H9 (cell line): ENCODE measurements at places on chromosomes 5 and 9. TPM values are rescaled to one million over a fixed set of nuclear protein-coding genes. Genes with fewer than 3 reads are reported as not detected.
A peak's percentile ranks its signal among the peaks of the same experiment; 100 is the strongest.

Gene DNAI1
- 0.22 and 0.83 TPM in 2 replicates for total RNA-seq

Gene SLIT3
- 0.75 and 0.92 TPM in 2 replicates for total RNA-seq

Gene IFNA17
- total RNA-seq: not detected in 2 replicates

Gene SLC24A2
- 5.0 and 6.2 TPM in 2 replicates for total RNA-seq

Gene FYB1
- not detected in 2 replicates for total RNA-seq

Gene POU5F2
- total RNA-seq: 0.11 and 0.22 TPM in 2 replicates

Gene GRXCR2
- total RNA-seq: not detected in 2 replicates

DNA sequence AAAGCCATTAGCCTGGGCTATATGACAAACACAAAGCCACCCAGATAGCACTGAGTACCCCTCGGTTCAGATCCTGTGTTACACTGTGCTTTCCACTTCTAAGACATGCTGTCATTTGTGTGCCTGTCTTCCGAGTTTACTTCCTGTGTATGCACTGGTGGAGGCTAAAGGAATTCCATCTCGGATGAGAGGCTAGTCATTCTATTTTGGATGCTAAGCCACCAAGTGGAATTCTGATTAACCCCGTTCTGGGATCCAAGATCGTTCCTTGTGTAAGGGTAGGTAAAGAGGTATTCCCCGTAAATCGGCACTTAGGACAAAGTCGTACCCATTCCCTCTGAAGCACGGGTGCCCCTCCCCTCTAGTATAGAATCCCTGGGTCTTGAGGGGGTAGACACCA lies 8.7 kb downstream of the PROP1 start:
- DNase-seq: no peak

DNA sequence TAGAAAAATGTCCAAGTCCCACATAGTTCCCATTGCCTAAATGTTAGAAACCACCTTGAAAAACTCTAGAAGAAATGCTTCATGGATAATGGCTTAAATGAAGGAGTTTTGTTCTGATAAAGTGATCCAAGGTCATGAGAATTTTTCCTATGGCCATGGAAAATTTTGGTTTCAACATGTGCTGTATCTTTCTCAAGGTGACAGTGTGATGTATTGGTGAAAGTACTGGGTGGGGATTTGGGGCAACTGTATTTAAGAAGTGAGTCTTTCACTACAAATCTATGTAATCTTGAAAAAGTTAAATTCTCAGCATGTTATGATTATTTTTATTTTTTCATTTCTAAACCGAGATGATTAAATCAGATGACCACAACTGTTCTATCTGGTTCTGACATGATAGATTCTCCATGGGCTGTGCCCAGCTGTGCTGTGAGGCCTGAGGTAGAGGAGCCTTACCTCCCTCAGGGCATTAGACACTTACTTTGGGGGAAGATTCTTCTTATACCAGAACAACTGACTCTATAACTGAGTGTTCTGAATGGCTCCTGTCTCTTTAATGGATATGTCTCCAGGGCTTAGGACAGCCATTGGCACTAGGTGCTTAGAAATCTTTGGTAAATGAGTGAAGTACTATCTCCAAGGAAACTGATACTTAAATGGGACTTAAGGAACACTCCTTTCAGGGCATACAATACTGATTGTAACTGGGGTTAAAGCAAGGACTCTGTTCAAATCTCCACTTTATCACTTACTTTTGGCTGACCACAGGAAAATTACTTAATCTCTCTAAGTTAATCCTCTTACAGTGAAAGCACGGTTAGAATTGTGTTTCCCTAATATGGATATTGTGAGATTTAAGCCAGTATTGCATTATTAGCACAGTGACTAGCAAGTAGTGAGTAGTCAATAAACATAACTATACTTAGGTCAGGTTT lies 397.4 kb upstream of the MEF2C start:
- no peak for DNase-seq

- no peak for DNase-seq
Measured at GRCh38 chr5:166562246-166562645, 1729.2 kb upstream of the WWC1 start.

DNA sequence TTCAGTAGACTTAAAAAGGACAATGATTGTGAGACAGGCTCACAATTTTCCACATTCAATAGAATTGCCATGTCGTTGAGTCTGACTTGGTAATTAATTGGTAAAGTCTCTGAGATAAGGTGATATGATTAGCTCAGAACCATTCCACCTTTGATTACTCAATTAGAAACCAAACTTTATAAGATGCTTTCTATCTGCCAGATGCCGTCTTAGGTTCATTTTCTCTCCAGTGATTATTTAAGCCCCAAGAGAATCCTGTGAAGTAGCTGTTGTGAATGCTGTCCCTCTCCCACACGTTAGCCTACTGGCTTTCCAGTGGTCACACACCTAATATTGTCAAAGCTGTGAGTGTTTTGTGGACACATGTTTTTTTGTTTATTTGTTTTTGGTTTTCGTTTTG lies 528.9 kb upstream of the ZNF462 start:
- DNase-seq: no peak

DNA sequence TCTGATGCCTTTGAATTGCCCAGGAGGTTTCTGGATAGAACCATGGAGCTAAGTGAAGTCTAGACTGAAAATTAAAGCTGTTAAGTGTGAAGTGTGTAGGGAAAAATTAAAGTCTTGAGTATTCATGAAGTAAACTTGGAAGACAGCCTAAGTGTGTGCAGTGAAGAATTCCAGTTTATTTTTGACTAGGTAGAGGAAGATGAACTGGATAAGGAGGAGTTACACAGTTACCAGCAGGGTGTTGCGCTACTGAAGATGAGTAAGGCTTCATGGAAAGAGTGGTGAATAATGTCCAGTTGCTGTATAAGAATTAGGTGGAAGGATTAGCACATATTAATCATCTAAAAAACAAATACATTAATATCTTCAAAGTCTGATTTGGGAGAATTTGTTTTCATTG lies 5.7 kb upstream of the CHD1 start:
- no peak for DNase-seq

- no peak for DNase-seq
Measured at GRCh38 chr9:130885484-130886375, 10.9 kb downstream of the QRFP start.

GRCh38 chr5:142727735-142728047 lies 41.8 kb upstream of the FGF1 start:
- DNase-seq: no peak

DNA sequence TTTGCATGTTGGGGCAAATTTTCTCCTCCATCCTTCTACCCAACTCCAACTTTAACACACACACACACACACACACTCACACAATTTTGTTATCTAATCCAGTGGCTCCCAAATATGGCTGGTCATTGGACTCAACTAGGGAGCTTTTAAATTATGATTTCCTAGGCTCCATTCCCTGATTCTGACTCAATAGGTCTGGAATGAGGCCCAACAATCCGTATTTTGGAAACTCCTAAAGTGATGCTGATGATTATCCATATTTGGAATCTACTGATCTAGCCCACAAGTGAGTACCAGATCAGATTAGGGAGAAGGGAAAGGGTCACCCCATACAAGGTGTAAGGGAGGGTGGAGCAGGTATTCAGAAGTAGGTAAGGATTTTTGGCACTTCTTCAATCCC lies 309.7 kb downstream of the TLE1 start:
- DNase-seq: no peak

GRCh38 chr9:137836151-137836830 lies 41.3 kb upstream of the CACNA1B start:
- no peak for DNase-seq

- DNase-seq: no peak
Measured at GRCh38 chr5:32067774-32068470, 106.2 kb downstream of the GOLPH3 start.

DNA sequence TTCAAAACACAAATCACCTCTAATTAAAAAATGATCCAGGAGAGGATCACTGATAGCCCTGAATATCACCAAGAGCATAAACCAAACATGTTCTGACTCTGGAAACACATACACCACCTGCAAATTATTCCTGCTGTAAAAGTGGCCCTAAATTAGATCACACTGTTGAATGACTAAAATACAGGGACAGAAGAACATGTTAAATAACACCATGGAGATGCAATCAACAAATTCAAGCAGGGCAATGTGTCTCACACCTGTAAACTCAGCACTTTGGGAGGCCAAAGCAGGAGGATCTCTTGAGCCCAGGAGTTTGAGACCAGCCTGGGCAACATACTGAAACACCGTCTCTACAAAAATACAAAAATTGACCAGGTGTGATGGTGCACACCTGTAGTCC lies 18.2 kb upstream of the SPOUT1 start:
- DNase-seq: no peak

GRCh38 chr5:81058121-81058520 lies 98.0 kb downstream of the RASGRF2 start:
- no peak for DNase-seq

DNA sequence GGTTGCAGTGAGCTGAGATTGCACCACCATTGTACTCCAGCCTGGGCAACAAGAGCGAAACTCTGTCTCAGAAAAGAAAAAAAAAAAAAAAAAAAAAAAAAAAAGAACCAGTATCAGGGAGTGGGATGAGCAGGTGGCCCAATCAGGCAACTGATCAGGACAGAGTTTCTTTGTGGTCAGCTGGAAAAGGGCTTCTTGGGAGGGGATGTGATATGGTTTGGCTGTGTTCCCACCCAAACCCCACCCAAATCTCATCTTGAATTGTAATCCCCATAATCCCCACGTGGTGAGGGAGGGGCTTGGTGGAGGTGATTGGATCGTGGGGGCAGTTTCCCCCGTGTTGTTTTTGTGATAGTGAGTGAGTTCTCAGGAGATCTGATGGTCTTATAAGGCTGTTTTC lies 4.7 kb upstream of the GCNT1 start:
- DNase-seq: no peak

DNA sequence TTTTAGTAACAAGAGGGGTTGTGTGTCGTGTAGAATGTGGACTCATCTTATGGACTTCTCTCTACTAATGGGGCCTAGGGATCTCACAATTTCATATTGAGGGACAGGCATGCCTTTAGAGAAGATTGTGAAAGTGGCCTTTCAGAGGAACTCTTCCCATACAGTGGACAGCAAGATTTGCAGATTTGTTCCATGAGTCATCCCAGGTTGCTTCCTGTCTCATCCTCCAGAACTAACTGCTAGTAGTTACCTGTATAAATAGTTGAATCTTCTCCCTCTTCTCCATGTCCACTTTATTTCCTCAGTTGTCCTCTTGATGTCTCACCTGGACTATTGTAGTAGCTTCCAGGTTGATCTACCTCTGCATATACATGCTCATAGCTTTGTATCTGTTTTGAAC lies 997.5 kb upstream of the CTNND2 start:
- no peak for DNase-seq

DNA sequence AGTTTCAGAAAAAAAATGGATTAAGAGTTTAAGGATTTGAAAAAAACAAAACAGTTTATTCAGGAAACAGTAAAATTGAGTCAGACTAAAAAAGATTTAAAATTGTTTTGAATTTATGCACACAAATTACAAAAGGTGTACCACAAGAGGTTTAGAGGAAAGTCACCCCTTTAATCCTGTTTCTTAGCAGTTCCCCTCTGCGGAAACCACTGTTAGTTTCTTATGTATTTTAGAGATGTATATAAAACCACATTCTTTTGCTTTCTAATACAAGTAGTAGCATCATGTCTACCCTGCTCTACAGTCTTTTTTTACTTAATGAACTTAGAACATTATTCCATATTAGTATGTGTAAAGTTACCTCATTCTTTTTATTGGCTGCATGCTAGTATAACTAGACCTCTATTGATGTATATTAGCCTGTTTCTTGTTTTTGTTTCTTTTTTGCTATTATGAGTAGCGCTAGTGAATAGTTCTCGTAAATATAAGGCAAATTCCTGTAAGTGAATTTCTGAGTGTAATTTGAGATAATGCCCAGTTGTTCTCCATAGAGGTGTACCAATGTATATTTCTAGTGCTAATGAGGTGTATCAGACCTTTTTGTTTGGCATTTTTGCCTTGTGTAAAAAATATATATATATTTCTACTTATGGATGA lies 20.0 kb downstream of the GPBP1 start:
- DNase-seq: no peak

DNA sequence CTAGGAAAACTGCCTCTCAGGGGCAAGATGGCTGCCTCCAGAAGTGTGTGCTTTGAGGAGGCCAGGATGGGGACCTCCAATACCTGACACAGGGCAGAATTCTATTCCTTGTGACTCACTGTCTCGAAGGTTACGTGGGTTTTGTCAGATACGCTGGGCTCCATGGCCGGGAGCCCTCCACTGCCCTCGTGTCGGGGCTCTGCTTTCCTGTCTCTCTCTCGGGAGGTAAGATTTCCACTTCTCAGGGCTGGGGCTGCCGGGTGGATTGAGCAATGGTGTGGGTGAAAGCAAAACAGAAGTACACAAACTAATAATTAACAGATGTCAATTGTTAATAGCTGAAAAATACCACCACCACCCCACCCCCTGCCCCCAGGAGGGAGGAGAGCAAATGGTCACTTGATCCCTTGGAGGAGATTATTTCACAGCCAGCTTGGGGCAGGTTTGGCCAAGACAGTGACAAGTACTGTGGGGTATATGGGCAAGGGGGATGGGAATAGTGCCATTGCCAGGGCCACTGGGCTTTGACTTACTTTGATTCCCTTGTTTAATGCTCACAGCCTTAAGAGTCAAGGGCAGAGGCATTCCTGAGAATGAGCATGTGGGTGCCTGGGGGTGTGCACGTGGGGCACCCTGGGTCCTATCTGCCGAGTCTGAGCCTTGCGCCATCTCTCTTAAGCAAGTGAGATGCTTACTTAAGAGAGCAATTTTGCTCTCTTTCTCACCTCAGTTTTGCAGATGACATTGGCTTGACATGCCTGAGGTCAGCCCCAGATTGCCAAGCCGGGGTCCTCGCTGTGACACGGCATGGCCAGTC lies 28.8 kb upstream of the DAB2IP start:
- no peak for DNase-seq

DNA sequence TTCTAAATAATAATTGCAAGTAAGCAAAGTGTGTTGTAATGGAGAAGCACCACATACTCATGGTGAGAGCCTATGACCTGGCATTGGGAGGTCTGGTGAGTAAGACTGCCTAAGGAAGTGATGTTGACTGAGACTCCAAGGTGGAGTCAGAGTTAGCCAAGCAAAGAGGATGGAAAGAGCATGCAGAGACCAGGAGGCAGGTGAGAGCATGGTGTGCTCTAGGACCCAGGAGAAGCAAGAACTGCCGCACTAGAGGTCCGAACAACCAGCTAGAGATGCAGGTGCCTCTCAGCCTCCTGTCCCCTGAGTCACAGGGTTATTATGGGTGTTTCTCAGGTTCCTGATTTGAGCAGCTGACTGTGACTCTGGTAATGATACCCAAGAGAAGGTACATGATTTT lies 27.3 kb downstream of the ANP32B start:
- peak; percentile 48 for DNase-seq

- no peak for DNase-seq
Measured at GRCh38 chr5:169876386-169876785, 103.9 kb downstream of the INSYN2B start.

GRCh38 chr9:93260263-93261066 lies 76.5 kb downstream of the WNK2 start:
- peak; percentile 23 for DNase-seq

GRCh38 chr5:16626696-16627264 lies 10.0 kb upstream of the RETREG1 start:
- no peak for DNase-seq

GRCh38 chr5:102622262-102622661 lies 123.5 kb upstream of the SLCO6A1 start:
- no peak for DNase-seq
